ENCODE measurements at places on chromosomes 6 and 20.

DNA sequence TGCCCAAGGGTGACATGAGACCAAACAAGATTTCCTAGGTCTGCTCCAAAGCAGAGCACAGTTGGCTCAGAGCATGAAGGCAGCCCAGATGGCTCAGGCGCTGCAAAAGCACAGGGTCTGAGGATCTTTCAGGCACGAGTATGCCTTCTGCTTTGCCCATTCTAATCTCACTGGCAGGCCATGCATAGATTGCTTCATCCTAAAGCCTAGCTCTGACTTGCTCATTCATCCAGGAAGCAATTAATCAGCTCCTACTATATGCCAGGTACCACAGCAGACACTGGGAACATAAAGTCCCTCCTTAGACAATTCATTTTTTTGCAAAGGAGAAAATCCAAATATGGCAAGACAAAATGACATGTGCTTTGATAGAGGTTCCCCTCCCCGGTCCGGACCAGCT, 31.2 kb downstream of the GPLD1 start:
- no peak for DNase-seq

DNA sequence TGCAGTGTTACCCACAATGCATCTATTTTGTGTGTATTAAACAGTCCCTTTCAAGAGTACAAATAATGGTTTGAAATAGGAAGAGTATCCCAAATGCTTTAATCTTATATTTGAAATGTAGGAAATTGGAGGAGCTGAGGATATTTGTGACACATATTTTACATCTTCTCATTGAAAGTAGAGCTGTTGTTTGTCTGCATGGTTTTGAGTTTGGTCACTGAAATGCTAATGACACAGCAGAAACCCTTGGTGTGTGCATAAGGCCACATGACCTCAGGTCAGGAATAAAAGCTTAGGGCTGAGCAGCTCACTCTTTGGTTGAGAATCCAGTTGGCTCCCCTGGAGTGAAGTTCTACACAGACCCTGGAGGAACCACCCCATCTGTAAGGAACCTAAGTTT, 49.8 kb downstream of the TPD52L1 start:
- DNase-seq = no peak

DNA sequence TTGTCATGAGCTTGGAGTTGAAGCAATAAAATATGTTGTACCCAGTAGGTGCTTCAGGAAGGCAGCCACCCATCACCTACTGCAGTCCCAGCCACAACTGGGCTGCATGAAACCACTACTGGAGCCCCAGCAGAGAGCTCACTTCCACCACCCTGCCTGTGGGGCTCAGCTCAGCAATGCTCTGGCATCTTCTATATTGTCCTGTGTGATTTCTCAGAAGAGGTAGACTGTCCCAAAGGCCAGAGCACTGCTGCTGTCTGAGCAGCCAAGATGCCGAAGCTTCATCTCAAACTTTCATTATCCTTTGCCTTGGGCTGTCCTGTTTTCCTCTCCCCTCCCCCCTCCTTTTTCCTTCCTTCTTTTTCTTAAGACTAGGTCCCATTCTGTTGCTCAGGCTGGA, 126.9 kb downstream of the DHX35 start:
- DNase-seq = no peak

DNA sequence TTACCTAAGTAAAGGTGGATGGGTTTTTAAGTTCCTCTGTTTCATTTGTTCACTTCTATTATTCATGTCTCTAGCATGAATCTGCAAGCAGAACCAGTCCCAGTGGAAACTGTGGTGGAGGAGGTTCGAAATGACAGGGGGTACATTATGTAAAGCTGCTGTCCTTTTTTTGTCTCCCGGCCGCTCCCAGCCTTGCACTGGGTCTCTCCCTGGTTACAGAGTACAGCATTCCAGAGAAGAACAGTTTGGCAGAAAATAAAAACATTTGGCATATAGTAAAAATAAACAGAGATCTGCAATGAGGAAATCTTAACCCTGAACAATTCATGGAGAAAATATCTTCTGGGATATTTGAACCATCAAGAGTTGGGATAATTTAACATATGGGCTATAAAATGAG, 34.6 kb upstream of the TAGAP start:
- DNase-seq = no peak

DNA sequence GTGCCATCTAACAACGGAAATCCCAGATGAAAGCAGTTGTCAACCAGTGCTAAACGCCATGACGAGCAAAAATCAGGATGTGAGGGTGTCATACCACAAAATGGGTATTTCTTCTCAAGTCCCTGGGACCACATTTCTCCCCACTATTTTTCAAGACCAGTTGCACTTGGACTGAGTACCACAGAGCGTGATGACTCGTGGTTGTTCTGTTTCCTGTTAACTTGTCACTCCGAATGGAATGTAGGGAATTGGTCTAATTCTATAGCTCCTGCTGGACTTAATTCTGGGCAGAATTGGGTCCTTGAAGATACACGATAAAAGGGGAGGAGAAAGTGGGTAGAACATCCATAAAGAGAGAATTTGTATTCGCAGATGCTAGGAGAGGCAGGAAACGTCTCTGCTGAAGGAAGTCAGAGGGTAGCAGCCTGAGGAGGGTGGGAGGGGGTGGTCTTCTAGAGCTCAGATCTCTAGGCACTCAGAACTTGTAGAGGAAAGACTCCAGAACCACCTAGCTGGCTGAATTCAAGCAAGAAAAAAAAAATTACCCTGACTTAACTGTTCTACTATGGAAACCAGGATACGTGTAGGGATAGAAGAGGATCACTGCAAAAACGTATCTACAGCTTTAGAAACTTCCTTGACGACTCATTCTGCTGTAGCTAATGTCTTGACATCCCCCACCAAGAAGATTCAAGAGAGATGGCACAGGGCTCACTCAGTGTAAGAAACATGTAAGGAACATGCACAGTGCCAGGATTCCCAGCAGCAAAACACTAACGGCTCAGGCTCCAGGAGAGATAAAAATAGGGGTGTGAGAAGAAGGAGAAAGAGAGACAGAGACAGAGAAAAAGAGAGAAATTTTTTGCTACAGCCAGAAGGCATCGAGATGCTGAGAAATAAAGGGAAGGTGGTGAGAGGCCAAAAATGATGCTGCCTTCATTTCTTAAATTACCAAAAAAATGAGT, 494.7 kb downstream of the CD83 start:
- DNase-seq = no peak

DNA sequence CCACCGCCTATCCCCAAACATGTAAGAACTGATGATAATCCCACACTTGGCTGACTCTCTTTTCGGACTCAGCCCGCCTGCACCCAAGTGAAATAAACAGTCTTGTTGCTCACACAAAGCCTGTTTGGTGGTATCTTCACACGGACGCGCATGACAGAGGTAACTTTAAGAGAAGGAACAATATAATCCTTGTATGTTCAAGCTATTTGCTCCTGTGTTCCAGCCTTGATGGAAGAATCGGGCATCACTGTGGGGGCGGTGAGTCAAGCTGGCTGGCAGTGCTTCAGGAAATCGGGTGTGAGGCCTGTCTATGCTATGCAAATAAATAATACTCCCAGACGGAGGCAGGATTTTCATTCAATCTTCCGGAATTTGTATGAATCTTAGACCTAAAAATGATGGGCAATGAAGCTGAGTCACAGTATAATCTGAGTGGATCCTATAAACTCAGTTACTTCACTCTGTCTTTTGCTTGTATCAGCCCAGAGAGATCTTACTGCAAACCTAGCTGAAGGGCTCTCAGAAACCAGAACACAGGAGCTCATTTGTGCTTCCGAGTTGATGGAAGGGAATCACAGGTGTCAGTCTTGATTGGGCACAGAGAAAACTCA, 45.2 kb upstream of the NT5E start:
- DNase-seq = no peak

DNA sequence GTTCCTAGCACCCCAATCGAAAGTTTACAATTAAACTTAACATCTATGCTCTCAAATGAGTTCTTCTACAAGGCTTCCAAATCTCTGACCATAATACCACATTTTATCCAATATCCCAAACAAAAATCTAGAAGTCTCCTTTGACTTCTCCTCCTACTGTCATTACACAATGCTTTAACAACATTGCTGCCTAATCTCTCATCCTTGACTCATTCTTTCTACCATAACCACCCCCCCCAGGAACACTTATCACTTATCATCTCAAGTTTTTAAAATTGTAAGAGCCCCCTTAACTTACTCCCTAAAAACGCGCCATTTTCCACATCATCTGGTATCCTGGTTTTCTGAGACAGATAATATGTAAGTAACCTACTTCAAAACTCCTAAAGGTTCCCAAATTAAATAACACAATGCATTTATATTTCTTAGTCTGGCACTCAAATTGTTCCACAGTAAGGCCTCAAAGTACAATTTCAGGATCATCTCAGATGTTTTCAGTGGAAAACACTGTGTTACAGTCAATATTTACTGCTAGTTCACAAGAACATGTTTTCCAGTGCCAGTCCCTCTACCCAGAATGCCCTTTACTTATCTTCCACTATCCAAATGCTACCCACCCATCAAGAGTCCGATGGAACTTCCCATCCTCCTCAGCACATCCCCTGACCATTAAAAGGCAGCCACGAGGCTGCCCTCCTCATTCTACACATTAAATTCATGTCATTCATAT, 308.2 kb upstream of the THEMIS start:
- DNase-seq = no peak

DNA sequence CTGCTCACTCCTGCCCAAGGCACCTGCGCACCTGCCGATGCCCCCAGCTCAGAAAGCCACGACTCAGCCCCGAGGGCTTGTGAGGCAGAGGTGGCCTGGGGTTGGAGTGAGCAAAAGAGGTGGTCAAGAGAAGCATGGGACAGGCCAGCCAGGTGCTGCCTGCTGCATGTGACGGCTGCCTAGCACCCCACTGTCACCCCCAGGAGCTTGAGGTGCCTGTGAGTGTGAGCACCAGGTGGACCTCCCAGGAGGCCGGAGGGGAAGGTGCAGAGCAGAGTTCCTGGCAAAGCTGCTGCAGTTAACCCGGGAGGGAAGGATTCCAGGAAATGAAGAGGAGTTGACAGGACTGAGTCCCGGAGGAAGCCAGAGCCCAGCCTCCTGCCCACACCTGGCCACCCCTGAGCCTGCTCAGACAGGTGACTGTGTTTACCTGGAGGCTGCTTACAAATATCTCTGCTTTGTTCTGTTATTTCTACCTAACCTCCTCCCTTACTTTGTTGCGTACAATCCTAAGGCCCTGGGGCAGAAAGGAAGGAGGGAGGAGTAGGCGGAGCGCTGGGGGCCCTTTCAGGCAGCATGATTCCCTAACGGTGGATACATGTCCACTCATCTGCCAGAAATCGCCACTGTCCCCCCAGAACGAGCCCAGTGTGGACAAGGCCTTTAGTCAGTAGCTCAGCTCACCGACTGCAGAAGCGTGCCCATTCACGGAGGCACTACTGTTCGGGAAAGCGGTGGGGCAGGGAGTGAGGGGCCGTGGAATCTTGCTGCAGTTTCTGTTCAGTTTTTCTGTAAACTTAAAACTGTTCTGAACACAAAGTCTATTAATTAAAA, 87.5 kb upstream of the MPC1 start:
- DNase-seq = no peak

DNA sequence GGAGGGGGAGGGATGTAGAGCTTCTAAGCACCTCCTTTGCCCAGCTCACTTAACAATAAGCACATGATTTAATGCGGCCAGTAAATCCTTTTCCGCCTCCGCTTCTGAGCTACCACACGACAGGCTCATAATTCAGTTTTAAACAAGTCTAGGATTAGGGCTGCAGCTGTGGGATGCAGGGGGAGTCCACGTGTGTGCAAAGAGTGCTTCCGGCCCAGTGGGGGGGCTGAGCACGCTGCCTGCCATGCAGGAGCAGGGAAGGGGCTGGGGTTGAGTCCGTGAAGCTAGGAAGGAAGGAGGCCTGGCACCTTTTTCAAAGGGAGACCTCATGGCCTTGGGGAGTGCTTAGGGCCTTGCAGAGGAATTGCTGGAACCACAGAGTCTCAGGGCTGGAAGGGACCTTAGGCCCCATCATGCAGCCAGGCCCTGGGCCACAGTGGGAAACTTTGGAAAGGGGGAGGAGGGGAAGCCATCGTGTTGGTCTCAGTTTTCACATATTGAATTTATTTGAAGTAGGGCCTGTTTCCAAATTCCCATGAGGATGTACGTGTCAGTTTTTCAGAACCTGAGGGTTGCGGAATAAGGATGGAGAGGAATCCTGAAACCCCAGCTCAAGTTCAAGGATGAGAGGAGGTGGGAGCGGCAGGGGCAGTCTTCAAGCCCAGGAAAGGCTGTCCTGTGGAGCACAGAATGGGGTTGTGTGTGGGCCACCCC, 96.1 kb downstream of the VEGFA start:
- no peak for DNase-seq

- DNase-seq = no peak
Observed at GRCh38 chr20:47789081-47789763, 3.9 kb upstream of the SULF2 start.

GRCh38 chr6:164148788-164149187, 734.3 kb downstream of the QKI start:
- DNase-seq = no peak

- no peak for DNase-seq
Observed at GRCh38 chr6:166277018-166277417, 31.2 kb downstream of the PRR18 start.
